Cortex of kidney (tissue), 1 donor: ENCODE measurements at places on chromosomes 11 and 22.

DNA sequence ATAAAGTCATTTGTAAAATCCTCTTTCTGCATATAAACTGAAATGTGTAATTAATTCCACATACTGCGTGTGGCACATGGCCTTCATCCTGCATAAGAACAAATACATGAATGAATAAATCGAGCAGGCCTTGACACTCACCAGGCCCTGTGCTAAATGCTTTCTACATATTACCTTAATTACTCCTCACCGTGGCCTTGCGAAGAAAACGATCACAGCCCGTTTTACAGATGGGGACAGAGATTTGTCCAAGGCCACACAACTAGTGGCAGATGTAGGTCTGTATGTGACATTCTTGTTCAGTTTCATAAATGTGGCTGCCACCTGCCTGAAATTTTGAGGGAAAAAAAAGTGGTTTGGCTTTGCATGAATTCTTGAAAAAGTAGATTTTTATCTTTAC lies 5.8 kb upstream of the CCND1 start:
- no peak for DNase-seq

DNA sequence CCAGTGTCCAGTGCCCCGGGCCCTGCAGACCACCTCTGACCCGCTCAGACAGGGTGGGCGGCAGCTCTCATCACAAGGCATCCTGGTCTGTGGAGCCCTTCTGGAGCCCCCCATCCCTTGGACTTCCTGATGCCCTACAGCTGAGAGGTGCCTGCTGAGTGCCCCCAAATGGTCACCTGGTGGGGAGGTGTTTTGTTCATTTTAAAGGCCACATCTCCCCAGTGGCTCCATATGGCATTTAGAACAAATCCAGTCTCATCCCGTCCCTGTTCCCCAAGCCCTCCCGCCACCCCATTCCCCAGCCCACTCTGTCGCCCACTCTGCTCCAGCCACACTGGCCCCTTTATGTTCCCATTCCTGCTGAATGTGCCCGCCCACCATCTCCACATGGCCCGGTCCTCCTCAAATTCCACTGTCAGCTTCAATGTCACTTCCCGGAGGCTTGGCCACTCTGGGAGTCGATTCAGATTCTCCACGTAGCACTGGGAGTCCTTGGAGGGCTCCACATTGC lies 32.8 kb downstream of the OSBPL5 start:
- DNase-seq, result no peak

- DNase-seq, result no peak
These were observed 32.6 kb upstream of the TMEM123 start for GRCh38 chr11:102485095-102485722.

GRCh38 chr11:2207212-2207611 lies 35.6 kb upstream of the TH start:
- no peak for DNase-seq

DNA sequence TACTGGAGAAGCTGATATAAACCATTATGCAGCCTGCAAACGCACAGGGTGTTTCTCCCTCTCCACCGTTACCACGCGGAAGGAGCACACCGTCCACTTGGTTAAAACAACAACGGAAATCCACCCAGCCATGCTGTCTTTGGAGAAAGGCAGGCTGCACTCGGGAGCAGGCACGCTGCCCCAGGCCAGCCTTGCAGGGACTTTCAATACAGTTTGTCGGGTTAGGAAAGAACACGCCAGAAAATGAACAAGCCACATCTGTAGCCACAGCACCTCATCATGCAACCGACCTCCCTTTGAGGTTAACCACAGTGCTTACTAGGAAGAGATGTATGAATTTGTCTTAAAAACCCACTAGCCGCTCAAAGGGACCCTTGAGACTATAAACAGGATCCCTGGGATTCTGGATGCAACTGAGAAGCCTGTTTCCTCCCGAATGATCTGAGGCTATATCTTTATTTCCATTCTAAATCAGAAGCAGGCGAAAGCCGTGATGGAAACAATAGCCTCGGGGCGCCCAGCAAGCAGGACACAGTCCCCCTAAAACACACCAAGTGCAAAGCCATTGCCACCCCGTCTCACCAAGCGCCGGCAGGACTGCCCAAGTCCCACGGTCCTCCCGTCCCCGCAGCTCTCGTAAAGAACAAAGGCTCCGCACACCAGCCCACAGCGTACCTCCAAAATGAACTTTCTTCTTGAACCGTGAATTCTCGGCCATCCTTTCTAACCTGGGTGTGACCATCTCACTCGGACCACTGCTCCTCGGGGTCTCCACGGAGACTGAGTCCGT lies 318.9 kb downstream of the CTTN start:
- DNase-seq, result no peak

- no peak for DNase-seq
These were observed 714 bp downstream of the SDF2L1 start for GRCh38 chr22:21642584-21643448.

- DNase-seq, result no peak
These were observed 69.5 kb downstream of the ARHGAP42 start for GRCh38 chr11:100756559-100756958.

DNA sequence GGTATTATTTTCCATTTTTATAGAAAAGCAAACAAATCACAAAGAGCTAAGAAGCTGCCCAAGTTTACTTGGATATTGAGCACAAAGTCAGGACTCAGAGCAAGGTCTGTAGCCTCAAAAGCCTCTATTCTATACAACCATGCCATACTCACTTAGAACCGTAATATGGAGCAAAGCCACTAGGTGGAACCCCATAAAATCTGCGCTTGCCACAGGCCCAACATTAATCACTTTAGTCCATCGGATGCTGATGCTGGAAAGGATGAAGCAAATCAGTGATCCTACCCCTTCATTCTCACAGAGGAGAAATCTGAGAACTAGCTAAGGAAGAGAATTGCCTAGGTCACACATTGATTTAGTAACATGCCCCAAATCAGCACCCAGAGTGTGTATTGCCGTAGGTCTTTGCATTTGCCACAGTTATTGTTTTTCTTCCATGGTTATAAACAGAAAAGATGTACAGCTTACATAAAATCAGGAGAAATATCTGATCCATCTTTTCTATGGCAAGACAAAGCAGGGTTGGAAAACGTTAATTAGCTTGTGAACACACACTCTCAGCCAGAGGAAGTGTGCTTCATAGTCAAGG lies 56.7 kb upstream of the RAB38 start:
- no peak for DNase-seq

- DNase-seq, result no peak
These were observed 1.7 kb downstream of the TSSK2 start for GRCh38 chr22:19132693-19133400.

DNA sequence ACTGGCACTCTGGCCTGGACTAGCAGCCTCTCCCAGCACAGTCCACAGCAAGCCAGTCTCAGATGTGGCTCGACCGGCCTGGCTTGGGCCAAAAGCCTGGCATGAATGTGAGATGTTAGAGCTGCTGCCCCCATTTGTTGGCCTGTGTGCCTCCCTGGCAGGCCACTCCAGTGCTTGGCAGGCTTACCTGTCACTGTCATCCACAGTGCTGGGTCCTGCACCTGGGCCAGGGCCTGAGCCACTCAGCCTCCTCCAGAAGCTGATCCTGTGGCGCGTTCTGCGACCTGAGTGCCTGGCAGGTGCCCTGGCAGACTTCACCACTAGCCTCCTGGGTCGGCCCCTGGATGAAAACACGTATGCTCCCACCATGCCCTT lies 36.1 kb downstream of the RRP8 start:
- DNase-seq, result no peak

GRCh38 chr22:50242406-50242949 lies 2.3 kb downstream of the TUBGCP6 start:
- DNase-seq, result no peak

GRCh38 chr11:105647780-105648179 lies 37.9 kb downstream of the GRIA4 start:
- DNase-seq, result no peak

GRCh38 chr22:36773935-36774334 lies 2.0 kb downstream of the IFT27 start:
- DNase-seq, result no peak

GRCh38 chr11:85680897-85681296 lies 5.1 kb downstream of the CCDC89 start:
- no peak for DNase-seq

GRCh38 chr11:128725630-128726319 lies 31.9 kb downstream of the FLI1 start:
- no peak for DNase-seq

GRCh38 chr22:42630901-42631602 lies 9.3 kb downstream of the ATP5MGL start:
- DNase-seq, result no peak

- DNase-seq, result no peak
These were observed 80.1 kb downstream of the LDLRAD3 start for GRCh38 chr11:36023922-36024321.

GRCh38 chr22:28829358-28830181 lies 29.2 kb upstream of the XBP1 start:
- no peak for DNase-seq

GRCh38 chr11:73218106-73218829 lies at the start of gene P2RY2:
P2RY2 (plus strand) TSS chr11:73218281; CDS start chr11:73234160, 15,879 bp downstream.
- DNase-seq, result no peak

- DNase-seq, result no peak
These were observed 121.2 kb downstream of the NELL1 start for GRCh38 chr11:20790622-20791021.

GRCh38 chr11:23976426-23976825 lies 520.4 kb upstream of the LUZP2 start:
- DNase-seq, result no peak

GRCh38 chr22:19805821-19806212 lies 45.2 kb downstream of the TBX1 start:
- DNase-seq, result no peak
